ENCODE measurements at places on chromosomes 16 and 17. TPM values are rescaled to one million over a fixed set of nuclear protein-coding genes. Genes with fewer than 3 reads are reported as not detected.

- DNase-seq: no peak
Measured at GRCh38 chr17:35284955-35285354, 42.1 kb downstream of the SLFN5 start.

DNA sequence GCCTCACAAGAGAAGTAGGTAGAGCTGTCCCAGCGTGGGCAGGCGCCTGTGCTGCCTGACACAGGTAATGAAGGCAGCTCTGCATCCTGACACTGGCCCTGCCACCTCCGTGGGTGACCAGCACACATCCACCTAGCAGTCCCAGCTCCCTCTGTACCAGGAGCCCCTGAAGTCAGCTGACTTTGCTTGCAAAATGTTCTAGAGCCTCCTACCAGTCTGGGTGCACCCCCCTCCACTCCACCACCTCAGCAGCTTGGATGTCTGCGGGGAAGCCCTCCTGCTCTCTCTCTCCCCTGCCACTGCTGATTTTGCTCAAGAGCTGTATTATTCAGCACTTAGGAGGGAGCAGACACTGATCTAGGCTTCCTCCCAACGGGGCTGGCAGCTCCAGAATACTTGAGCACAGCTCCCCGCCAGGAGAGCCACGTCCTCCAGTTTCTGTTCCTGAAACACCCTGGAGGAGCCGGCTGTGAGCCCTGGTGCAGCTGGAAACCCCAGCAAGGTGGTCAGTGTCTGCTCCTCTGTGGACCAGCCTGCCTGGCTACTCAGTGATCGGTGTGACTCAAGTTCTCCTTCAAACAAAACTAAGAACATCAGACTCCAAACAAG is 1.0 kb downstream of the RNF166 start:
- no peak for DNase-seq

GRCh38 chr17:44930667-44931066 is 15.4 kb upstream of the GFAP start:
- no peak for DNase-seq

- DNase-seq: no peak
Measured at GRCh38 chr17:43839670-43840108, 6.7 kb upstream of the MPP3 start.

DNA sequence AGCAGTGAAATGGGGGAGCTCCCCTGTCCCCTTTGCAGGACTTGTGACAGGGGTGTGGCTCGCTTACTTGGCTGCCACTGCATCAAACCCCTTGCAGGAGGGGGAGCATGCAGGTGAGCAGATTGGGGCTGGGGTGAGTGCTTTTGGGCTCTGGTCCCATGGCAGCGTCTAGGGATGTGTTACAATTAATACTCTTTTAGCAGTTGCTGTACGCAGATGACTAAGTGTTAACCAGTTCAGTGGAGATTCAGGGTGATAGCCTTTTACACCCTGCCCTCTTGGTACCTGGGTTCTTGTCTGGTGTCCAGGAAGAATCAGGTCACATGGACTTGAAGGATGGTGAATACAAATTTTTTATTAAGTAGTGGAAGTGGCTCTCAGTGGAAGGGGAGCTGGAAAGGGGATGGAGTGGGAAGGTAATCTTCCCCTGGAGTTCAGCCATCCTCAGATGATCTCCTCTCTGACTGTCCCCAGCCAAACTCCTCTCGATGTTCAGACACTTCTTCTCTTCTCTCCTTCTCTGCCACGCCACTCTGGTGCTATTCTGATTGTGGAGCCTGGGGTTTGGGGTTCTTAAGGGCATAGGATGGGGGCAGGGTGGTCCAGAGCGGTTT is 100.1 kb downstream of the MARF1 start:
- no peak for DNase-seq

DNA sequence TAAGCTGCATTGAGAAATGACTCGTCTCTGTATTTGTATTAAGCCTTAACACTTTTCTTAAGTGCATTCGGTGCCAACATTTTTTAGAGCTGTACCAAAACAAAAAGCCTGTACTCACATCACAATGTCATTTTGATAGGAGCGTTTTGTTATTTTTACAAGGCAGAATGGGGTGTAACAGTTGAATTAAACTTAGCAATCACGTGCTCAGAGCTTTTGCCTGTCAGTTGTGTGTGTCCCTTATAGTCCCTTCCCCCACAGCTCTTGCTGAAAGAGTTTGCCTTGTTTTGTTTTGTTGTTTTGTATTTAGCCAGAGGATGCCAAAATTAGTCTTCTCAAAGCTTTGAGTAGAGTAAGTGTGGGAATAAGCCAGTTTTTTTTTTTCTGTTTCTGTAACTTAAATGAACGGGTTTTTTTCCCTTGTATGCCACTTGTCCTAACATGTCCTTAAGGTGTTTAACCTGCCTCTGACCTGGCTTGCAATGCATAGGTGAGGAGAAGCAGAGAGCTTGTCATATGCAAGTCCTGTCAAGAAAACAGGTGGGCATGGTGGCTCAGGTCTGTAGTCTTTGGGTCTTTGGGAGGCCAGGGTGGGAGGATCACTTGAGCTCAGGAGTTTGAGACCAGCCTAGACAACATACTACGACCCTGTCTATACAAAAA is 4.6 kb upstream of the MAPK8IP3 start:
- no peak for DNase-seq

DNA sequence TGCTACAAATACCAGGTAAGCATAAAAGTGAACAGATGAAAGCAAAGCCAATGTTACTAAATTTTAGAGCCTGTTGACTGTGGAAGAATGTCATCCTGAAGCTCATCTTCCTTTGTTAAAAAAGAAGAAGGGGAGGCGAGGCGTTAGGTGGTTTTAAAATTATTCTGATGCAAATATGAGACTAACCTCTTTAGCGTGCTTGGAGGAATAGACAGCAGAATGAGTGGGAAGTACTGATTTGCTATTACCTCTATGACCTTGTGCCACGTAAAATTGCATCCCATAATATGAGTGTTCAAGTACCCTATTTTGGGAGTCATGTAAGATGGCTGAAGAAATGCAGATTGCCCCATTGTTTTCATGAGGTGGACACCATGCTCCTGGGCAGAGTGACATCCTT is 95.7 kb downstream of the ELAC2 start:
- no peak for DNase-seq

GRCh38 chr17:36592716-36593321 is 1.1 kb downstream of the DHRS11 start:
- DNase-seq: no peak

Gene CD300LG
- 3.2 TPM for total RNA-seq

Gene MT1E
- total RNA-seq: 106 TPM

Gene MEOX1
- total RNA-seq: 3.0 TPM

Gene CCNF
- 0.68 TPM for total RNA-seq
